ENCODE measurements at places on chromosomes 5 and 9. TPM values are rescaled to one million over a fixed set of nuclear protein-coding genes. Genes with fewer than 3 reads are reported as not detected.

C5orf52 gene
- total RNA-seq = not detected

SPINK4 gene
- total RNA-seq = not detected

ZNF169 gene
- total RNA-seq = 3.5 TPM

PRLR gene
- 0.03 TPM for total RNA-seq

BRINP1 gene
- not detected for total RNA-seq

PFN3 gene
- not detected for total RNA-seq

RNF38 gene
- total RNA-seq = 104 TPM

ROPN1L gene
- 0.58 TPM for total RNA-seq

- DNase-seq = no peak
Measured at GRCh38 chr5:81924442-81924841, 47.4 kb upstream of the ATG10 start.

DNA sequence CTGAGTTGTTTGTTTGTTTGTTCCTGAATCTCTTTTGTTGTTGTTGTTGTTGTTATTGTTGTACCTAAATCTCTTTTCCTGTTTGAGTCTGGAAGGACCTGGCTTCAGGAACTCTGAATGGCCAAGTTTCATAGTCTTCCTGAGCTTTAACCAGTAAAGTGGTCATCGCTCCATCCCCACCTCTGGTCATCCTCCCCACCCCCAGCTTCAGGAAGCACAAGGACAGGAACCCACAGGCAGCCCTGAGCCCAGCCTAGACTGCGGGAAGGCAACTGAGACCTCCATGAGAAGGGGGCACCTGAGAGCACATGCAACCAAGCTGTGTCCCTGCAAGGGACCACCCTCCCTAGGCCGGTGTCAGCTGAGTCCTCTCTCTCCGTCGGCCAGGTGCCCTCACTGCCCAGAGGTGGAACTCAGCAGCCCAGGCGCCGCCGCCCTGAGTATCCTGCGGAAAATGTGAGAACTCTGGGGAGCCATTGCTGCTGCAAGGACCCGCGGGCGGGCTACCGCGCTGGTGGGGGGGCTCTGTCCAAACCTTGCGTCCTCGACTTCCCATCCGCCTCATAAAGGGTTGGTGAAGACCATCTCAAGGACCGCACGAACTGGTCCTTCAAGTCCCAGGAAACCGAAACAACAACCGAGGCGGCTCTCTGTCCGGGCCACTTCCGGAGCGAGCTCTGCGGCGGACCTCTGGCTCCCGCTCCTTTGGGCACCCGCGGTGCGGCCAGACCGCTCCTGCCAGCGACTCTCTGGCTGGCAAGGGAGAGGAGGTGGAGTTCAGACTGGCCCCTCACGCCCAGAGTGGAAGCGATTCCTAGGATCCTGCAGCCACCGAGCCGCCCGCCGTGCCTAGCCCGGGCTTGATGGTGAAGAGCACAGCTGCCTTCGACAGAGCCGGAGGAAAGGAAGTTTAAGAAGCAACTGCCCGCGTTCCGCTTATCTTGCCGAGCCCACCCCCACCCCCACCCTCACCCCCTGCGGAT, 4.2 kb downstream of the BARX1 start:
- DNase-seq = no peak

DNA sequence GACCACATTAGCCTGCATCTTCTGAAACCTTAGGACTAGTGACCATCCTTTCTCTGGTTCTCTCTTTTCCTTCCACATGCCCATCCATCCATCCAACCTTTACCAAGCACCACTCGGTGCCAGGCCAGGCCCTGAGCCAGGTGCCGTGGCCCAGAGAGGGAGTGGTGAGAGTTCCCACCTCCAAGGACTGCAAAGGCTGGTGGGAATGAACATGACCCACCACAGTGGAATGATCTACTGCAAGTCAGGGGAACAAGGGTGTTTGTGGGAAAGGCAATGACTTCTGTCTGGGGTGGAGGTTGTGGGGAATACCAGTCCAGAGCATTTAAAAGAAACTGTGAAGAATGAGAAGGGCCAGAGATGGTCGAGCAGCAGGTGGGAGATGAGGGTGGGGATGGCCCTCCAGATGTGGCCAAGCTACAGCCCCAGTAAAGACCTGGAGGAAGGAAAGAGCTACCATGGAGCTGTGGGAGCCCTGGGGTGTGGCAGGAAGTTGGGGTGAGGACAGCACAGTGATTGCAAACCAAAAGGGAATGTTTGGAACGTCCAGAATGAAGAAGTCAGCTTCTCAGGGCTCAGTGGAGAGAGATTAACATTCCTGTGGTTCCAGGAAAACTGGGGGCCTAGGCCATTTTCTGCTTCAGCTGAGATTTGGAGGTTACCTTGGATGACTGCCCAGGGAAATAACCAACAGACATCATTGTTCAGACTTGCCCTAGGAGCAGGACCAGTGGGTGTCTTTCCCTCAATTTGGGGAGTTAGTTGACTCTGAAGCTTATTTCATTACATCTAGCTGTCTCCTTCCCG, 30.7 kb upstream of the CORO2A start:
- no peak for DNase-seq

- DNase-seq = no peak
Measured at GRCh38 chr9:114078021-114078780, at the start of gene AMBP. AMBP (minus strand) TSS chr9:114078300; CDS start chr9:114078209, 91 bp downstream.

- peak; percentile 12 for DNase-seq
Measured at GRCh38 chr5:170070556-170071412, 34.9 kb upstream of the FOXI1 start.

DNA sequence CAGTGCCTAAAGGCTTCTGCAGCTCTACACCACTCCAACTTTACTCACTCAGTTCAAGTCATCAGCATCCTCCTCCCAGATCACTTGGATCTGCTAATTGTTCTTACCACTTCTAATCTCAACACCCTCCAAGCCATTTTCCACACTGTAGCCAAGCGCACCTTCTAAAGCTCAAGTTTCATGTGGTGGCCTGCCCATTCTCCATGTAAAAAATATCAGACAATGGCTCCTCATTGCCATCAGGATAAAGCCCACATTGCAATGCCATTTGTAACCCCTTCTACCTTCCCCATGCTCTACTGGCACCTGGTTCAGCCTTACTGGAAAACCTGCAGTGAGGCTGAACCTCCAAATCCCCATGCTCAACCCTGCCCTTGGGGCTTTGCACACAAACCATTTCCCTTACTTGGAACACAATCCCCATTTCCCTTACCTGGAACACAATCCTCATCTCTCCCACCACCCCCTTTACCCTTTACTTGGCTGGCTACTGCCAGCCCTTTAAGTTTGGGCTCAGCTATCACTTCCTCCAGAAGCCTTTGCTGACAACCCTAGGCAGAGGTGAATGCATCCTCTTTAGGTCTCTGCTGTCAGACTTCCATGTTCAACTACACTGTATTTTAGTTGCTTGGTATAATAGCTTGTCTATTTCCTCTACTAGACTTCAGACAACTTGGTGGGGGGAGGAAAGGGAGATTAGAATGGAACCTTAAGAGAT, 220.0 kb downstream of the TSSK1B start:
- DNase-seq = no peak

DNA sequence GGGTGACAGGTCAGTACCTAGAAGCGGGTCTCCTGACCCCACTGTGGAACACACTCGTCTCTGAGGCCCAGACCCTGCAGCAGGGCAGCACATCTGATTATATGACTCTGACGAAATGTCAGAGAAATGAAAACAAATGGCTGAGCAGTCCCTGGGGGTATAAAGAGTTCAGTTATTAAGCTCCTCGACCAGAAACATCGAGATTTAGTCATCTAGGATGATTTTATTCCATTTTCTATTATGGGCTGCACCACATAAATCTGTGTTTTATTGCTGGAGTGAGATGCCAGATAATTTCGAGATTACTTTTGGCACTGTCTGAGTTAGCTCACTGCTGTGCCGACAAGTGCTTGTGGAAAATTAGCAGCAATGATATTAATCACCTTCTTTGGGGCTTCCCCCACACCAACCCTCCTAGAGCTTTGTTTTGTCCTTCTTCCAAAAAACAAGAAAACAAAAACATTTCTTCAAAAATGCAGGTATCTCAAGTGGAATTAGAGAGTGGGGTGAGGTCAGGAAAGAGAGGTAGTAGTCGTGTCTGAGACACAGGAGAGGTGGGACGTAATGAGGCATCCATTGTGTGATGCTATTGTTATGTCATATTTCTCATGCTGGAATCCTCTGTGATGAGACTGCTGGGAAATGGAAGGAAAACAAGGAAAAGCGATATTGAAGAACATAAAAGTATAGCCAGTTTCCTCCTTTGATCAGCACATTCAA, 495.5 kb downstream of the DMAC1 start:
- no peak for DNase-seq

DNA sequence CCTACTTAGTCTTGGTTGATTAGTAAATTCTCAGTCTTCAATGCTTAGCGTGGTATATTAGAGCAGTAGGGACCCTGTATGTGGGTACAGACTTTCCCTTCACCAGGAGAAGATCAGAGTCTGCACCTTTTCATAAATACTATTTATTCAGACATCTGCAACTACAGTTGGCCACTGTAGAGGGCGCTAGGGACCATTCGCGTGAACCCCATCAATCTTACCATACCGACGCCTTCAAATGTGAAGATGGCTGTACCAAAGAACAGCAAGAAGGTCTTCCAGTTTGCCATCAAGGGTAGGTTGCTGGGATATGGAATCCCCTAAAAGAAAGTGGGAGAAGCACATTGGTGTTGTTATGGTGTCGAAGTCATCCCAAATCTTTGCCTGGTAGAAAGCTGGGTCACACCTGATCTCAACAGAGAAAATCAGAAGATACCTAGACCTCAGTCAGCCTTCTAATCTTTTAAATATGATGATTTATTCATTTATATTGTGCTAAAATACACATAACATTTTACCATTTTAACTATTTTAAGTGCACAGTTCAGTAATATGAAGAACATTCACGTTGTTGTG, 19.1 kb downstream of the SLC36A3 start:
- DNase-seq = no peak

- DNase-seq = no peak
Measured at GRCh38 chr5:42620579-42621216, 135.9 kb upstream of the CCDC152 start.

GRCh38 chr5:174272671-174273070, 227.2 kb downstream of the NSG2 start:
- DNase-seq = no peak

DNA sequence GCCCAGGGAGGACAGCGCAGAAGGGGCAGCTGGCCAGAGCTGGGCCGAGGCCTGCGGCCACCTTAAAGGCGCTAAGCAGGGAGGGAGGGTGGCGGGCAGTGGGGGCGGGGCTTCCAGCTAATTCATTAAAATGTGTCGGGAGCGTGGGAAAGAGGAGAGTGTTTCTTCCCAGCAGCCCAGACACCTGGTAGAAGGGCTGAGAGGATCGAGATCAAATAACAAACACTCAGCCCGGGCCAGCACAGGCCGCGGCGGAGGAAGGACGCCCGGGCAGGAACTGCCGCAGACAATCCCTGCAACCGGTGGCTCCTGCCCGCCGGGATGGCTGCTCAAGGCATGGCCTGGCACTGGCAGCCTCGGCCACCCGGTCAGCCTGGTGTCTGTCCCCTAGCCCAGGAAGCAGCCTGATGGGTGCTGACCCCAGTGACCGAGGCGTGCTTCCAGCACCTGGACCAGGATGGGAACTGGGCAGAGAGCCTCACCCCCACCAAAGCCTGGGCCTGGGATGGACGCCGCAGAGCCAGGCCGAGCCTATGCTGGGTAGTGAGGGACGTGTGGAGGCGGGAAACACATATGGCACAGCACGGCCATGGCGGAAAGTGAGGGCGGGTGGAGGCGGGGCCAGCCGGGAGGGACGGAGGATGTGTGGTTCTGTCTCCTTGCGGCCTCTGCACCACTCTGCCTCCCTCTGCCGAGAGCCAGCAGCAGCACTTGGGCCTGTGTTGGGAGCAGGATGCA, 3.2 kb upstream of the NRARP start:
- peak; percentile 42 for DNase-seq

- no peak for DNase-seq
Measured at GRCh38 chr5:143793249-143793648, 18.7 kb upstream of the HMHB1 start.

GRCh38 chr5:91307048-91307447, 76.1 kb downstream of the ARRDC3 start:
- DNase-seq = no peak

GRCh38 chr9:135408476-135409254, 70.9 kb upstream of the PPP1R26 start:
- no peak for DNase-seq

DNA sequence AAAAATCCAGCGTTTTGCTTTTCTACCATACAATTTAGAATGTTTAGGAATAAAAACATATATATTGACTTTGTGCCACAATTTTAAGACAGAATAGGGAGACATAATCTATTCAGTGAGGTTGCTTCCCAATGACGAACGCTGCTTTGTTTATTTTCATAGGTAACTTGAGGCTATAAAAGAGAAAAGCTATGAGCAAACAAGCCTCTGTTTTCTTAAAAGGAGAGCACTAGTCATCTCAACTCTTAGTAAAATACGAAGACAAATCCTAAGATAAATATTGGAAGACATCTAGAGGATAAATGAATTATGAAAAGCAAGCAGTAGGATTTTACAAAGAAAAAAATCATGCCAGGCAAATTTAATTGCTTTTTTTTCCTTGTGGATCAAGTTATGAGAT, 363.6 kb downstream of the ANXA1 start:
- DNase-seq = no peak

- no peak for DNase-seq
Measured at GRCh38 chr5:11780641-11781345, 123.5 kb downstream of the CTNND2 start.

- DNase-seq = no peak
Measured at GRCh38 chr5:176642675-176643490, 4.4 kb upstream of the TSPAN17 start.

DNA sequence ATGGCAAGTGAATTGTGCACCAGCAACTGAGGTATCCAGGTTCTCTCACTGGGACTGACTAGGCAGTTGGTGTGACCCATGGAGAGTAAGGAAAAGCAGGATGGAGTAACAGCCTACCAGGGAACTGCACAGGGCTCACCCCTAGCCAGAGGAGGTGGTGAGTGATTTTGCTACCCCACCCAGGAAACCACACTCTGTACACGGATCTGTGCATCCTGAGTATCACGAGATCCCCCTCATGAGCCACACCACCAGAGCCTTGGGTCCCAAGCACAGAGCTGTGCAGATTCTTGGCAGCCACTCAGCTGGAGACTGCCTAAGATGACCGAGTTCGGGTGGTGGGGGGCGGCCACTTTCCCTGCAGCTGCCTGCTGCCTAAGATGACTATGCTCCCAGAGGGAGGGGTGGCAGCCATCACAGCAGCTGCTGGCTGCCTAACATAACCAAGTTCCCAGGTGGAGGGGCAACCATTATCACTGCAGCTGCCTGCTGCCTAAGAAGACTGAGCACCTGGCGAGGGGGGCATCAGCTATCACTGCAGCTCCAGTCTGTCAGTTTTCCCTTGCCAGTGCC, 48.4 kb upstream of the EFNA5 start:
- DNase-seq = no peak

DNA sequence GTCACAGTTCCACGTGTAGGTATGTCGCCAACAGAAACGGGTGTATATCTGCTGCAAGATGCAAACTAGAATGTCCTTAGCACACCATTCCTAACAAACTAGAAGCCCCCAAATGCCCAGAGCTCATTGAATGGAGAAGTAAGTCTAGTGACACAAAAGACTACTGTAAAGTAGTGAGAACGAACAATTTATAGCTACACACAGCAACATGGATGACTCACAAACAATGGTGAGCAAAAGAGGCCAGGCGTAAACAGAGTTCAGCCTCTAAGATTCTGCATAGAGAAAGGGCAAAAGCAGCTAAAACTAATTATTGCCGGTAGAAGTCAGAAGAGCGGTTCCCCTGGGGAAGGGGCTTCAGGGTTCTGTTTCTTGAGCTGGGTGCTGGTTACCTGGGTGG, 74.7 kb downstream of the AMBP start:
- DNase-seq = no peak

- DNase-seq = peak; percentile 50
Measured at GRCh38 chr5:73387149-73387591, 61.4 kb downstream of the FOXD1 start.

Measured in CD4-positive, alpha-beta T cell (primary cell).